ENCODE measurements at places on chromosomes 4 and X.

- no peak for DNase-seq
Measured at GRCh38 chr4:168654104-168654847, 157.4 kb downstream of the PALLD start.

- DNase-seq, result no peak
Measured at GRCh38 chr4:82201805-82202641, 171.8 kb downstream of the HNRNPD start.

GRCh38 chrX:123222920-123223319 is 38.8 kb downstream of the GRIA3 start:
- DNase-seq, result no peak

DNA sequence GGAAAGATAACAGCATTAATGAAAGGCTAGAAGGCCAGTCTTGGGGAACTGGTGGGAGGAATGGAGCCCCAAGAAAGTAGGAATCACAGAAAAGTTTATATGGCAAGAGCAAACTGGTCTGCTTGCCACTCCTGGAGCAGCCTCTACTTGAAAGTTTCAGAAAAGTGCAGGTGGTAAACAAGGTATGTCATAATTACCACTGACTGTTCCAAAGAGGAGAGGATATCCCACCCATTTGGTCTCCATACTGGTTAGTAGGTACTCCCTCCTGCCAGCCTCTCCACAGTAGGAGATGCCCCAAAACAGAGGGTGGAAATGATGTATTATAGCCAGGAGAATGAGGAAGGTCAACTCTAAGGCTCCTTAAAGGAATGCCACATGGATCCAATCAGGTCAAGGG is 145.1 kb downstream of the INPP4B start:
- no peak for DNase-seq

DNA sequence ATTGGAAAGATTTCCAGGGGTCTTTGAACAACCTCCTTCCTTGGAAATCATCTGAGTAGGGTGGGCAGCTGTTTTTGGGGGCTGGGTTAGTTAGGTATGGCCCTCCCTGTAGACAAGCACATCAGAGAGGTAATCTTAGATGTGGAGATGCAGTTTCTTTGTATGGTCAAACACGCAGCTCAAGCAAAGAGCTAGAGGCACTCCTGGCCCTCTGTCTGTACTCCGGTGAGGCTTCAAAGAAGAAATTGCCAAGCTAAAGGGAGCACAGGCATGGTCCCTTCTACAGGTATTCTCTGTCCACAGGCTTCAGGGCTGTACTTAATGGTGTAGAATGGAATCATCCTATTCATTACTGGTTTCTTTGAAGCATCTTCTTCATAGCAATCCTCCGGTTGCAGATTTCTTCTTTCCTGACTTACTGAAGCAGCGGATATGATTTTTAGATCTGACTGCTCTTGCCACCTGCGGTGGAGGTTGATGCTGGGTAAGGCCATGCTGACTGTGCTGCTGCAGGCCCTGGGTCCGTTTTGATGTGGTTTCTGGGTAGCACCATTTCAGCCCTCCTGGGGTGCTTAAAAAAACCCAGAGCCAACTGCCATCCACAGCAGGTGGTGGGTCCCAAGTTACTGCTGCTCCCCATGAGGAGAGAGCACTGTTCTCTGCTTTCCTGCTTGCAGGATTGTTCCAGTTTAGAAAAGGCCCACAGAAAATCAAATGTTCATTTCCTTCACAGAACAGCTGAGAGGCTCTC is 318.9 kb upstream of the GATB start:
- DNase-seq, result no peak

DNA sequence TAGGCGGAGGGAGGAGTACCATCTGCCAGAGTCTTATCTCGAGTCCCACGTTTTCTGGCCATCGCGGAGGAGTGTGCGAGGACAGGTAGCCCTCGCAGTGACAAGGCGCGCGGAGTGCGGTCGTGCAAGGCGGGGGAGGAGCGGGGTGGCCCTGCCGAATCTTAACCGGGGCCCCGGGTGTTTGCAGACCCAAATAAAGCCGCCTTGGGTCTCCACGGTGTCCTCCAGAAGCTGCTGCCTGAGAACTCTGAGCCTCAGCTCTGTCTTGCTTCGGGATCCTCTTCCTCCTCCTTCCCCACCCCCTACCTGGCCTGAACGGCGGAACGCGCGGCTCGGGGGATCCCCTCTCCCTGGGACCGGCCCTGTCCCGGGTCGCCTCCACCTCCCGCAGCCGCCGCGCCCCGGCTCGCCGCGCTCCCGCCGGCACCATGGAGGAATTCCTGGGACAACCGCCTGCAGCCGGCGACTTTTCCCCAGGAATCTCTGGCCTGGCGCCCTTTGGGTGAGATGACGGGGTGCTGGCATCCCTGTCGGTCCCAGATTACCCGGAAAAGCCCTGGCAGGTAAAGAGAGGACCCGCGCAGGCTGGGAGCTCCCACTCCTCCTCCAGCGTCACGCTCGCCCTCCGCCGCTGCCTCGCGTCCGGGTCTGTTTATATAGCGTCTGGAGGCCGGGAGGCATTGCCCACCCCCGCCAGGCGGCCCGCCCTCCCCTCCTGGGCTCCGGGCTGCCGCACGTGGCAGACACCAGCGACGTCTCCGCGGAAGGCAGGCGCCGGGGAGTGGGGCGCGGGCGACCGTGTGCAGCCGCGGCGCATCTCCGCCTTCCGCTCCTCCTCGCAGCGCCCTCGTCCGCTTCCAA is at the start of gene GALNTL6:
Gene GALNTL6 (plus strand): TSS at position 740 of the 861 bp plus-strand sequence.
- no peak for DNase-seq

DNA sequence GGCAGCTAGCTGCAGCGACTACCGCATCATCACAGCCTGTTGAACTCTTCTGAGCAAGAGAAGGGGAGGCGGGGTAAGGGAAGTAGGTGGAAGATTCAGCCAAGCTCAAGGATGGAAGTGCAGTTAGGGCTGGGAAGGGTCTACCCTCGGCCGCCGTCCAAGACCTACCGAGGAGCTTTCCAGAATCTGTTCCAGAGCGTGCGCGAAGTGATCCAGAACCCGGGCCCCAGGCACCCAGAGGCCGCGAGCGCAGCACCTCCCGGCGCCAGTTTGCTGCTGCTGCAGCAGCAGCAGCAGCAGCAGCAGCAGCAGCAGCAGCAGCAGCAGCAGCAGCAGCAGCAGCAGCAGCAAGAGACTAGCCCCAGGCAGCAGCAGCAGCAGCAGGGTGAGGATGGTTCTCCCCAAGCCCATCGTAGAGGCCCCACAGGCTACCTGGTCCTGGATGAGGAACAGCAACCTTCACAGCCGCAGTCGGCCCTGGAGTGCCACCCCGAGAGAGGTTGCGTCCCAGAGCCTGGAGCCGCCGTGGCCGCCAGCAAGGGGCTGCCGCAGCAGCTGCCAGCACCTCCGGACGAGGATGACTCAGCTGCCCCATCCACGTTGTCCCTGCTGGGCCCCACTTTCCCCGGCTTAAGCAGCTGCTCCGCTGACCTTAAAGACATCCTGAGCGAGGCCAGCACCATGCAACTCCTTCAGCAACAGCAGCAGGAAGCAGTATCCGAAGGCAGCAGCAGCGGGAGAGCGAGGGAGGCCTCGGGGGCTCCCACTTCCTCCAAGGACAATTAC is 1.4 kb downstream of the AR start:
- DNase-seq, result no peak

GRCh38 chr4:187480146-187481145 is 515.1 kb upstream of the ZFP42 start:
- no peak for DNase-seq

- DNase-seq, result no peak
Measured at GRCh38 chr4:174449944-174450785, 72.1 kb downstream of the HPGD start.

- no peak for DNase-seq
Measured at GRCh38 chrX:48086082-48086481, 14.6 kb upstream of the ZNF630 start.

GRCh38 chr4:5933116-5933515 is 40.2 kb upstream of the CRMP1 start:
- no peak for DNase-seq

- DNase-seq, result no peak
Measured at GRCh38 chrX:12894074-12895030, 12.1 kb upstream of the TLR8 start.

DNA sequence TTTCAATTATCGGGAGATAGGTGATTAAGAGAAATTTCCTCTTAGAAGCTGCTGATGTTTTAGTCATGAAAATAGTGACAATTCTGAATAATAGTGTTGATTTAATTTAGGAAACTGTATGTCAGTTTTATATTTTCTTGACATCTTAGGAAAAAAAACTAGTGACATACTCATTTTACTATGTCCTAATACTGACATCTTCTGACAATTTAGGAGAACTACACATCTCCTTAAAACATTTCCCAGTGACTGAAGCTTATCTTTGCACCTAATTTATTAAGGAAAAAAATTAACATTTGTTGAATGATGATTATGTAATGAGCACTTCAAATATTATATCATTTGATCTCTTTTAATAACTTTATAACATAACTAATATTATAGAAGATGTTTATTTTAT is 42.0 kb upstream of the RBMXL3 start:
- no peak for DNase-seq

GRCh38 chr4:114180481-114180880 is 201.0 kb upstream of the ARSJ start:
- peak; percentile 1 for DNase-seq

GRCh38 chr4:8095956-8096689 is 62.5 kb downstream of the ABLIM2 start:
- no peak for DNase-seq

DNA sequence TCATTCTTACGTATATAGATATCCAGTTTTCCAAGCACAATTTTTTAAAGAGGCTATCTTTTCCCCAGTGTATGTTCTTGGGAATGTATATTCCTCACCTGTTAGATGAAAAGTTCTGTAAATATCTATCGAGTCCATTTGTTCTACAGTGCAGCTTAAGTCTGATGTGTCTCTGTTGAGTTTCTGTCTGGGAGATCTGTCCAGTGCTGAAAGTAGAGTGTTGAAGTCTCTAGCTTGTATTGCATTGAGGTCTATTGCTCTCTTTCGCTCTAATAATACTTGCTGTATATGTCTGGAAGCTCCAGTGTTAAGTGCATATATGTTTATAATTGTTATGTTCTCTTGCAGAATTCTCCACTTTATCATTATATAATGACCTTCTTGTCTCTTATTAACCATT is 373.1 kb downstream of the PPARGC1A start:
- DNase-seq, result no peak

DNA sequence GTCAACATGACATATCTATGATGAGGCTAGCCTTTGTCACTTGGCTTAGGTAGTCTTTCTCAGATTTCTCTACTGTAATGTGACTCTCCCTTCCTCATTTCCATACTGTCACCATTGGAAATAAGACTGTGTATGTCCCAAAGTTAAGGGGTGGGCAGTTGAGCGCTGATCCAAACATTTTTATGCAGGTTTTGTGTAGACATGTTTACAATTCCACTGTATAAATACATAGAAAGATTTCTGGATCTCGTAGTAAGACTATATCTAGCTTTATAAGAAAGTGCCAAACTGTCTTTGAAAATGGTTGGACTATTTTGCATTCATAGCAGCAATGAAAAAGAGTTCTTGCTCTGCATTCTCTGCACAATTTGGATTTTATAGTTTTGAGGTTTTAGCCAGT is 227.2 kb downstream of the GPM6A start:
- DNase-seq, result no peak

- no peak for DNase-seq
Measured at GRCh38 chr4:28772066-28772465, 1911.4 kb downstream of the STIM2 start.

DNA sequence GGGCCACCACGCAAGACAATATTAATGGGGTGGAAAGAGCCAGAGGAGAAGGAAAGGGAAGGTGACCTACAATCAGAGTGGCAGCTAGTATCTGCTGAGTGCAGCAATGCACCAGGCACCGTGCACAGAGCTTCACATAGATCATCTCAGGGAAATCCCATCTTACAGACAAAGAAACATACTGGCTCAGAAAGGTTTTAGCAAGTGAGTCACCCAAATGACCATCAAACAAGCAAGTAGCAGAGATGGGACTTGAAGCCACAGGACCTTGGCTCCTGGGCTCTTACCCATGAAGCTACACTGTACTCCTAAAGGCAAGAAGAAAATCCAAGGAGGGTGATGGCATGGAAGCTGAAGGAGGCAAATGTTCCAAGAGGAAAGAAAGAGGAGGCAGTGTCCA is 6.8 kb downstream of the ANXA5 start:
- no peak for DNase-seq

GRCh38 chr4:121819216-121819965 is 4.3 kb downstream of the CCNA2 start:
- DNase-seq, result no peak

GRCh38 chr4:22478426-22478825 is 37.4 kb downstream of the ADGRA3 start:
- DNase-seq, result no peak

- no peak for DNase-seq
Measured at GRCh38 chr4:142226014-142226413, 589.6 kb downstream of the IL15 start.

DNA sequence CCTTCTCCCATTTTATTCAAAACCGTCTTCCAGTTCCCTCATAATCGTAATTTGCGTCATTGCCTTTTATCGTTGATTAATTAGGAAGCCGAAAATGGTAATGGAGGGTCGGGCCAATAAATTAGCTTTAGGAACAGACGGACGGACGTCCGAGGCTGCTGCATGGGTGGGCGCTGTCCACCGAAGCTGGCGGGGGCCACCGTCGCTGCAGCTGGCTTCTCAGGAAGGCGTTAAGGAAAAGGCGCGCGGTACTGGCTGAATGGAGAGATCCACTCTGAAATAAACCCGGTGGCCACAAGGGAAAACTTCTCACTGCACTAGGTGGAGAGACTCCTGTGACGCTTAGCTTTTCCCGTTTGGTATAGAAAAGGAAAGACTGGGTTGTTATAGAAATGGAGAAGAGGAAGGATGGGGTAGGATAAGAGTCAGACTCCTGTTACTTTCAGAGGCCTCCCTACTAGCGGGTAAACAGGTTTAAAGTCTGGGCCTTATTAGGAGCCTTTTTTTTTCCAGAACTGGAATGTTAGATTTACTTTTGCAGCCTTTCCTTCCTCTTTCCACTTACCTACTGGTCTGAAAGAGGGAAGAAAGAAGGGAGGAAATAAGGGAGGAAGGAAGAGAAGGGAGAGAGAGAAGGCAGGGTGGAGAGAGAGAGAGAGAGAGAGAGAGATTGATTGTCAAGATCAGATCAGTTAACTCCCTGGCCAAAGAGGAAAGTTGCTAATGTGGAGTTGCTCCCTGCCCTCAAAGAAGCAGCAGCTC is 11.3 kb upstream of the PRDM8 start:
- DNase-seq, result no peak

GRCh38 chrX:130654409-130654950 is 248.5 kb downstream of the ENOX2 start:
- no peak for DNase-seq

GRCh38 chrX:25427873-25428555 is 412.2 kb upstream of the ARX start:
- no peak for DNase-seq

All from activated CD8-positive, alpha-beta memory T cell treated with anti-CD3 and anti-CD28 coated beads for 1 hour (primary cell).